ENCODE measurements at places on chromosomes 7 and 10.
A peak's percentile ranks its signal among the peaks of the same experiment; 100 is the strongest.

- DNase-seq = peak; percentile 81
Measured at GRCh38 chr10:72802763-72803505, 90.6 kb upstream of the OIT3 start.

DNA sequence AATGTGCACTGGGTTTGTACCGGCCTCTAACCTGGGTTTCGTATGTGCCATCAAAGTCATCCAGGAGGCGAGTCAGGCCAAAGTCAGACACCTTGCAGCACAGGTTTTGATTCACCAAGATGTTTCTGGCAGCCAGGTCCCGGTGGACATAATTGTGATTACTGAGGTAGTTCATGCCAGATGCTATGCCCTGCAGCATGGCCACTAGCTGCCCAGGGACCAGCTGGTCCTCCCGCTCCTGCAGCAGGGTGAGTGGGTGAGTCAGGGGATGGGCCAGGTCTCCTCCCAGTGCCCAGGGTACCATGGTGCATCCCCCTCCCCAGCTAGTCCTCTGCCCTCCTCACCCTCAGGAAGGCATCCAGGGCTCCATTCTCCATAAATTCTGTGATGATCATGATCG lies 13.6 kb downstream of the ZYX start:
- DNase-seq = no peak

- peak; percentile 50 for DNase-seq
Measured at GRCh38 chr7:105131033-105131656, 117.1 kb downstream of the KMT2E start.

DNA sequence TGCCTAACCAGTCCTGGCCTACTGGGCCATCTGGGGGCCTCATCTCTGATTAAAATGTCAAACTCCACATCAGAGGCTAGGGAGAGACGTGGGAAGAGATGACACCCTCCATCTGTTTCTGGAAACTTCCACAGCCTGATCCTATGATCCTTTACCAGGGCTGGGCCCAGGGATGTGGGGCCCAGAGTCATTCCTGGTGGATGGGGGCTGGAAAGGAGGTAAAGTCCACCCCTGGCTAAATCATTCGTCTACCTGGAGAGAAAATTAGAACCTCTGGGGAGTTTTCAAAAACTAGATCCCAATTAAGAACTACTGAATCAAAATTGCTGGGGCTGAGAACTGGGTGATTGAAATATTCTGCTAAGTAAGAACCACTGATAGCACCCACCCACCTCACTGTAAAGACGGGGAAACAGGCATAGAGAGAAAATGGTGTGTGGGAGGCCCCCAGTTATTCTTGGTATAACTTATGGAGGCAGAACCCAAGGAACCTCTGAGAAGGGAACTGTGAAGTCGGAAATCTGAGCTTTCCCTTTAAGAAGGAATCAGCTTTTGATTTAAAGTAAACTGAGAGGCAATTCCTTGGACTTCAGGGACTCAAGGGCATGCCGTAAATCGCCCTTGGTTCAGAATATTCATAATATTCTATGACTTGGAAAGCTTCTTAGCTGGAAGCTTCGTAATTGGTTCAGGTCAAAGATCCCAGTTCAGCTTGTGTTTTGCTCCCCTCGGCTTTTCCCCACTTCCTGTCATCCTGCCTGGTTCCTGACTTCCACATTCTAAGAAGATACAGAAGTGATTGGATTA lies 53.1 kb downstream of the PRKAG2 start:
- no peak for DNase-seq

DNA sequence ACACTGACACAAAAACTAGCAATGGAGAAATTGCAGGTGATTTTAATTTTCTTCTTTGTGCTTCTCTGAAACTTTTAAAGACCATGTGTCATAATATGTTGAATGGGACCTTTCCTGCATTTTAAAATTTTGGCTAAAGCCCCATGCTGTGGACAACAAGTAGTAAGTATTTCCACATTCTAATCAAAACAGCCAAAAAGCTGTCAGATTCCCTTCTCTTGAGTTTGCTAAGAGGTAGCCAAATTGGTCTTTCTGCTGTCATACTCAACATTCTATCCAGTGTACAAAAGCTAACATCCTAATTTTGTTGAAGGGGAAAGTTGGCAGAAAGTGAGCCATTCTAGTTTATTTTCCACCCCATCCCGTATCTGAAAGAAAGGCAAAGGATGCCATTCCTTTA lies 447.6 kb downstream of the TFEC start:
- DNase-seq = no peak

GRCh38 chr7:102811942-102812678 lies 63.3 kb downstream of the FAM185A start:
- DNase-seq = no peak

DNA sequence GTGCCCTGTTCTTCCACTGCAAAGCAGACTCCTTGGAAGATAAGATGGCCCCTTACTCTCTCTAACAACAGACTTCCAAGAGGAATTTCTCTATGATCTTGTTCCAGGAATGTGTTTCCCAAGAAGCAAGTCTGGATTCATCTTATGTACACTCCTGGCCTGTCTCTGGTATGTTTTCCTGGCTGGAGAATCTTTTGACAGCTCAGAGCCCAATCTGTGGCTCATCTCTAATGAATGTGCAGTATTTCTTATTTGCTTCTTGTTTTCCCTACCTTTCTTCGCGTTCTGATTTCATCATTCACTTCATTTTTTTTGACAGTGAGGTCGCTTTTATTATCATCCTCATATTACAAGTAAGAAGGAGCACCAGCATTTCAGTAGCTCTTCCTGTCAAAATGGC lies 53.0 kb upstream of the PITRM1 start:
- DNase-seq = no peak

- DNase-seq = no peak
Measured at GRCh38 chr7:20217193-20217948, at the start of gene MACC1. Gene MACC1, minus strand, starts transcription at chr7:20217384. Its CDS starts 55,522 bp downstream, at chr7:20161862.

GRCh38 chr7:149713731-149714068 lies 59.7 kb downstream of the ZNF467 start:
- DNase-seq = no peak

GRCh38 chr10:113899952-113900598 lies 45.6 kb downstream of the NHLRC2 start:
- DNase-seq = no peak

- DNase-seq = peak; percentile 23
Measured at GRCh38 chr10:80382989-80383388, 25.4 kb upstream of the PRXL2A start.

DNA sequence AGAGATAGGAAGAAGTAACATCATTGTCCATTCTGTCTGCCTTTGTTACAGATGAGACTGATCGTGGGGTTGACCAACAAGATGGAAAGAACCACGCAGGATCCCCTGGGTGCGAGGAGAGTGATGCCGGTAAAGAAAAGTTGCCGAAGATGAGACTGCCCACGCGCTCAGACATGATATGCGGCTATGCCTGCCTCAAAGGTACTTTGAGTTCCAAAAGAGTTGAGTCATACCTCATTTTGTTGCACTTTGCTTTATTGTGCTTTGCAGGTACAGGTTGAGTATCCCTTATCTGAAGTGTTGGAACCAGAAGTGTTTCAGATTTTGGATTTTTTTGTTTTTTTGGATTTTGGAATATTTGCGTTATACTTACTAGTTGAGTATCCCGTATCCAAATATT lies 12.2 kb upstream of the CLCN1 start:
- no peak for DNase-seq

DNA sequence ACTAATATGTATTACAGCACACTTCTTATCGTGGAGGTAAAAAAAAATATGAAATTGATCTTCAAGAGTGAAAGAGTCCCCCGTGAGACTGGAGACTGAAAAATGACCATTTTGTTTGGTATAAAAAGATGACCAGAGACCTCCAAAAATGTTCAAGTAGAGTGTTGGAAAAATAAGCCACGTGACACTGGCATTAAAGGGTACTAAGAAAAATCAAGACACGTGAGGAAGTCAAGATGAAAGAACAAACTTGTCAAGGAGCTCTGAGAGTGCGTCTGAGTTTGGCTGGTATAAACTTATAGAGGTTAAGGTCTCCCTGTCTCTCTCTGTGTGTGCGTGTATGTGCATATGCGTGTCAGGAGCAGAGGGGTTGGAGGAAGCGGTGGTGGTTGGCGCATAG lies 362.7 kb upstream of the COBL start:
- no peak for DNase-seq

DNA sequence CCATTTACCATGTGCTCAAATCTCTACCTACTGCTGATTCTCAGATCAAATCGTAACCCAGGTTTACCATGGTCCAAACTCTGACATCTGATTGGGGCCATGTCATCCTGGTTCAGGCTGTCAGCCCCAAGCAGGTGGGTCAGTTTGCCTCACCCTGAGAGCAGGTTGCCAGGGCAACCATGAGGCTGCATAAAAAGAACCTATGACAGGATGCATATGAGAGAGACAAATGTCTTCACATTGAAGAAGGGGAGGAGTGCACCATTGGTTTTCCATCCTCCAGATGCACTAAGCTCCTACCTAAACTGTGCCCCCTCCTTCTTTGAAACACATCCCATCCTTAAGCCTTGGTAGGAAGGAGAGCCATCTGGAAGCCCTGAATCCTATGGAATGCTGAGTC lies 10.2 kb downstream of the PRSS1 start:
- DNase-seq = no peak

GRCh38 chr10:103854686-103855391 lies 537 bp downstream of the SH3PXD2A start:
- DNase-seq = peak; percentile 71

GRCh38 chr10:114714281-114714741 lies 56.2 kb upstream of the ABLIM1 start:
- DNase-seq = peak; percentile 83

- DNase-seq = no peak
Measured at GRCh38 chr10:33355274-33355673, 20.8 kb upstream of the NRP1 start.

DNA sequence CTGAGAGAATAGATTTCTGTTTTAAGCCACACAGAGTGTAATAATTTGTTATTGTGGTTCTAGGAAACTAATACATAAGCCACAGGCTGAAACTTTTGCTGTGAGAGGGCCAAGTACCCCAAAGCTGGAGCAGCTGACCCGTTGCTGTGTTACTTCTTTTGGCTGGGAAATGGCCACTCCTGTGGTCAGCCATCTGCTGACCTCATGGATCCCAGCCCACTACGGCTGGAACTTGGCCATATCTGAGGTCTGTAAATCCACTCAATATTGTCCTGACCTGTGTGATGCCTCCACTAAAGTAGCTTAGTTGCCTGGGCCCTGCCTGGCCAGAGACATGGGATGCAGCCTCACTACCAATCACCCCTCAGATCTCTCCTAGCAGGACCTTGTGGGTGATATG lies 17.4 kb upstream of the LOXL4 start:
- peak; percentile 73 for DNase-seq

DNA sequence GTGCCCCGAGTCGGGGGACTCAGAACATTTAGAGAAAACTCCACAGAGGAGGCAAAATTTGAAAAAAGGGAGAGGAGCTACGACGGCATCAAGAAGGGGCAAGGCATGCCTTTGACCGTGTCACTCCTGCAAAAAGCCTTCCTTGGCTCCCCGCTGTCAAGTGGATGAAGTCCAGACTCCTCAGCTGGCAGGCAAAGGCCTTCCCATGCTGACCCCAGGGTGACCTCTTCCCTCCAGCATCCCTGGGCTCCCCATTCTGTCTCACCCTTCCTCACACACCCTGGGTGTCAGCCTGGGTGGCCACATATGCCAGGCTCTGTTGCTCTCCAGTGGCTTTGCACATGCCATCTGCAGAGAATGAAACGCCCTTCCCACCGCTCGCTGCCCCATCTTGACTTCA lies 88.4 kb upstream of the ZMIZ1 start:
- DNase-seq = no peak

DNA sequence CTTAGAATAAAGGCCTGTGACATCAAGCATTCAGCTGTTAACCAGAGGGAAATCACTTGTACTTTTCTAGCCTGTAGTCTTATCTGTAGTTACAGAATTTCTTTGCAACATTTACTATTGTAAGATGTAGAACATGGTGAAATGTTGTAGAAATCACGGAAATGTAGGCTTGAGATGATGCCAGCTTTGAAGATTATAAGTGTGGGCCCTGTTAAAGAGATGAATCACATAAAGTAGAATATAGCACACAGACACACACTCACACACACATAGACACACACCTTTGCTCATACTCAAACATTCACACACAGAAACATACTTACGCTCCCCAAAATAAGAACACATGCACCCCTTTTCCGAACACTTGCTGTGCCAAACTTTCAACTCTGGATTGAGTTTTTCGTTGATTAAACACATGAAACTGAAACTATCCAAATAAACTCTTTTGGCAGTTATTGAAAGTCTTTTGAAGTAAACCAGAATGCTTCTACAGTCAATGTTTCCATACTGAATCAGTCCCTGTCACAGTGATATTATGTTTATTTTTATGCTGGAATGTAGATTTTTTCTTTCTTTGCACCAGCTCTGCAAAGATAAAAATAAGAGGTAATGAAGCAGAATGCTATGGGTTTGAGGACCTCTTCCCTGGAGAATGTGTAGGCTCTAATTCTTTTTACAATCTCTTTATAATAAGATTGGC lies 230.3 kb upstream of the MEOX2 start:
- peak; percentile 21 for DNase-seq

- no peak for DNase-seq
Measured at GRCh38 chr7:70645279-70645678, 486.7 kb upstream of the GALNT17 start.

DNA sequence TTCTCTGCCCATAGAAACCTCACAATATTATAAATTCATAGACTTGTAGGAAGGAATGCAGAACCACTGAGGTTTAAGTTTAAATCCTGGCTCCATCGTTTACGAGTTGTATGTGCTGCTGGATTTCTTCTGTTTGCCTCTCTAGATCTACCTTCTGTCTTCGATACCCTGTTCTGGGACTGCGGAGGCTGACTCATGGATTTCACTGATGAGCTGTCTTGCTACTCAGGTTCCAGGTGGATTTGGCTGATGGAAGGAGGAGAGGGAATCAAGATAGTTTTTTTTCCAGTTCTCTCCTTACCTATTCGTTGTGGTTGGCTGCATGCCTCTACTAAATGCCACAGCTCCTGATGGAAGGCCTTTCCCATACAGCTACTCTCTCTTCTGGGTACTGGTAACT lies 375.8 kb downstream of the REEP3 start:
- no peak for DNase-seq

DNA sequence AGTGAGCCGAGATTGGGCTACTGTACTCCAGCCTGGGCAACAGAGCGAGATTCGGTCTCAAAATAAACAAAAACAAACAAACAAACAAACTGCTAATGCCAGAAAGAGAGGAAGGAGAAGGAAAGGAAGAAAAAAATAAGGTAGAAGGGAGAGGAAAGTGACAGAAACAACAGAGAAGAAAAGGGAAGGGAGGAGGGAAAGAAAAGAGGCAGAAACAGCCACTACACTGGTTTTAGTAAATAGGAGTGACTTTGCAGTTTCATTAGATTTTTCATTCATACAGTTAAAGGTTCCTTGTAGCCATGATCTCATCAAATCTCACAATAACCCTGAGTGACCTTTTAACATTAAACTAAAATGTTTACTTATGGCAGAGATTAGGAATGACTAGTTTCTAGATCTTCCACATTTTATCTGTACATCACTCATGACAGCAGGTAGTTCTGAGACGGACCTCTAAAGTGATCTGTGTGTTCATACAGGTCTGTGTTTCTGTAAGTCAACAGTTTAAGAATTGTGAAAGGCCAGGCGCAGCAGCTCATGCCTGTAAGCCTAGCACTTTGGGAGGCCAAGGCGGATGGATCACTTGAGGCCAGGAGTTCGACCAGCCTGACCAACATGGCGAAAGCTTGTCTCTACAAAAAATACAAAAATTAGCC lies 191.3 kb upstream of the KLF14 start:
- no peak for DNase-seq
